Peyer's patch (tissue), 4 donors: ENCODE measurements at places on chromosomes 6 and 20.

- DNase-seq: no peak
Measured at GRCh38 chr20:32796981-32797451, 22.7 kb upstream of the MAPRE1 start.

- DNase-seq: no peak
Measured at GRCh38 chr6:158142789-158143188, 25.3 kb downstream of the SERAC1 start.

GRCh38 chr6:13827032-13827431, 12.7 kb upstream of the MCUR1 start:
- DNase-seq: no peak

DNA sequence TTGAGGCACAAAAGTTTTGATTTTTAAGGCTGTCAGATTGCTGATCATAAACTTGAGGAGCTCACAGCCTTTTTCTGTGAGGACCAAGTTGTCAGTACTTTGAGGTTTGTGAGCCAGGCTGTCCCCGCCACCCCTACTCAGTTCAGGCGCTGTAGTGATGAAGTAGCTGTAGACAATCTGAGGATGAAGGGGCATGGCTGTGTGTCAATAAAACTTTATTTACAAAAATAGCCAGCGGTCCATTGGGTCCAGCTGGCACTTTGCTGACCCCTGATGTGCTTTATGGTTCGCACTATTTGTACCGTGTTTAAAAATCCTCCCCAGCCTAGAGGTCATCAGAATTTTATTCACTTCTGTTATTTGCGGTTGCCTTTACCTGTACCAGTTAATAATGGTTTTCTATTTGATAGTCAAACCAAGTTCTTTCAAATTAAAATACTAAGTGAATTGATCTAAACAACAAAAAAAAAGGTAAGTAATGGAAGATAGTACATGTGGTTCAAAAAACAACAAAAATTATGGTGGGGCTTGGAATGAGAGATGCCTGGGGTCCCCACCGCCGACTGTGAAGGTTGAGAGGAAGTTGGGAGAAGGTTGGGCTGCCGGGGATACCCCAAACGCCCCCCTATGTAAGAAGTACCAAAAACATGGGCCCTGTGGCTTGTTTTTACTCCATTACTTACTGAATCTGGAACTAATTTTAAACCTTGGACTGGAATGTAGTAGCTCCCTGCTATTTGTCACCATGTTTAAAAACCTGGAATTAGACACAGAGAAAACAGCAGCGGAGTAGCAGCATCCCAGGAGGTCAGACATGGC, 123.6 kb downstream of the SYCP2 start:
- no peak for DNase-seq

GRCh38 chr6:141211845-141212244, 920.9 kb upstream of the GJE1 start:
- no peak for DNase-seq

GRCh38 chr6:109165392-109165974, 70.2 kb downstream of the CEP57L1 start:
- DNase-seq: peak; percentile 50

DNA sequence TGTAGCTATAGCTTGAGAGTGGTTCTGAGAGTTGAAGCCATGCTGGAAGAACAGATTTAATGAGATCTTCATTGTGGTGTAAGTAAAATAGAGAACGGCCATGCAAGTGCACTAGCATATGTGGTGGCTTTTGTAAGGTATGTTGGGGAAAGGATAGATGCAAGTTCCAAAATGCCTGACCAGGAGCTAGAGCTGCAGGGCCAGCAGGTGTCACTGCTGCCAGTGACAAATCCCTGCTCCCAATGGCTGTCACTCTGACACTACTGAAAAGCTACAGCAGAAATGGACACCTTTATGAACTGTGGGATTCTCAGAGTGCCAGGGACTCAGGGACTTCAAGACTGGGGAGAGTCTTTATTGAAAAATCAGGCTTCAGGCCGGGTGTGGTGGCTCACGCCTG, 23.1 kb upstream of the VIP start:
- no peak for DNase-seq

DNA sequence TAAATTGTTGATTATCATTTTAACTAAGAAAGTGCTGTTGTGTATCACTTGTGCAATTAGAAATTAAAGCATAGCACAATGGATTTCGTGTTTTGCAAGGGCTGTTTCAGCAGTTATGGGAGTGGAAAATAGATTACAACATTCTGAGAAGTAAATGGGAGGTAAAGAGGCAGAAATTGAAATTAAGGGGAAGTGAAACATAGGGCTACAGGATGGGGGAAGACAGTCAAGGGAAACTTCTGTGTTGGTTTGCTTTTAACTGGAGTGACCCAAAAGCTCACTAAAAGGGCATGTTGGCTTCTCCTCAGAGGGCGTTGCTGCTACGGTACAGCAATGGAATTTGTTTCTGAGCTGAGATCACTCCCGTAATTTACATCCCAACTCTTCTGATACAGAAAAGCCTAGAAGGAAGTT, 147.5 kb downstream of the BCAS1 start:
- DNase-seq: no peak

- no peak for DNase-seq
Measured at GRCh38 chr6:75282706-75283105, 1.9 kb downstream of the TMEM30A start.

- no peak for DNase-seq
Measured at GRCh38 chr6:136927292-136927691, 5.2 kb downstream of the SLC35D3 start.

- DNase-seq: no peak
Measured at GRCh38 chr6:72863131-72863530, 241.3 kb downstream of the KCNQ5 start.

DNA sequence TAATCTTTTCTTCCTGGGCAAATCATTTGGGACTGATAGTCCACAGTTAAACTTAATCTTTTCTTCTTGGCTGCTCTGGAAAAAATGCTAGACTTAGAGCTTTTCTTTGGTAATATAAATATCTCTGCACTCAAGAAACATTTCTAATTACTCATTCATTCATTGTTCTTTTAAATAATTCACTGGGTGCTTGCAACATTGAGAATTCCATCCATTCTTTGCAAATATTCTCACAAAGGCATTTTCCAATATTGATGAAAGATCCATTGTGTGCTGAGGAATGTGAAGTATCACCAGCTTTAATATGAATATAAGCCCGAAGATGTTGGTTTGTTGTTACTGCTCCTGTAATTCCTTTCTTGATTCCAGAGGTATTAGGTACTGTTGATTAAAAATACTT, 38.4 kb downstream of the AKAP7 start:
- DNase-seq: no peak

GRCh38 chr6:116218172-116218633, 35.7 kb downstream of the TSPYL4 start:
- no peak for DNase-seq

DNA sequence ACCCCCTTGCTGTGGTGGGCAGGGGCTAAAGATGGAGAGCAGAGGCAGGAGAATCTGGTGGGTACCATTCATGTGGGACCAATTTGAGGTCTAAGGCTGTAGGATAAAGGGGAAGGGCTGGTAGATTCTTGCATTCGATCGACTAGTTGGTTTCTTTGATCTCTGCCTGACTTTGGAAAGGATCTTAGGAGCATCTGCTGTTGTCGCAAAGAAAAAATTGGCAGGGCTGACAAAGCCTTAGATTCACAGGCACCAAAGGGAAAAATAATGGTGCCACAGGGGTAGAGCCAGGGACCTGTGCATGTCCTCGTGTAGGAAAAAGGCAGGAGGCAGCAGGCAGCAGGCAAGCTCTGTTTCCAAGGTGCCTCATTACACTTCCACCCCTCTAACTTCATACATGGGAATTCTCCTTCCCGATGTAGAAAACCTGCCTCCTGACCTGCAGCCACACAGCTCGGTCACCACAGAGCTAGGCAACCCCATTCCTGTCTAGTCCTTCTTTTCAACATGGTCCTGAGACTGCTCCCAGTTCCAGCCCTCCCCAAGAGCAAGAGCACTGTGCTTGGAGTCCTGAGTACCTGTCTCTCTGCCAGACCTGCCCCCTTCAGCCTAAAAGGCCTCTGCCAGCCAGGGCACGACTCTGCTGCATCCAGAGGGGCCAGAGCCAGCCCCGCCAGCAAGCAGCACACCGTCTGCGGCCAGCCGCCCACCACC, 71.9 kb downstream of the FGD2 start:
- no peak for DNase-seq

DNA sequence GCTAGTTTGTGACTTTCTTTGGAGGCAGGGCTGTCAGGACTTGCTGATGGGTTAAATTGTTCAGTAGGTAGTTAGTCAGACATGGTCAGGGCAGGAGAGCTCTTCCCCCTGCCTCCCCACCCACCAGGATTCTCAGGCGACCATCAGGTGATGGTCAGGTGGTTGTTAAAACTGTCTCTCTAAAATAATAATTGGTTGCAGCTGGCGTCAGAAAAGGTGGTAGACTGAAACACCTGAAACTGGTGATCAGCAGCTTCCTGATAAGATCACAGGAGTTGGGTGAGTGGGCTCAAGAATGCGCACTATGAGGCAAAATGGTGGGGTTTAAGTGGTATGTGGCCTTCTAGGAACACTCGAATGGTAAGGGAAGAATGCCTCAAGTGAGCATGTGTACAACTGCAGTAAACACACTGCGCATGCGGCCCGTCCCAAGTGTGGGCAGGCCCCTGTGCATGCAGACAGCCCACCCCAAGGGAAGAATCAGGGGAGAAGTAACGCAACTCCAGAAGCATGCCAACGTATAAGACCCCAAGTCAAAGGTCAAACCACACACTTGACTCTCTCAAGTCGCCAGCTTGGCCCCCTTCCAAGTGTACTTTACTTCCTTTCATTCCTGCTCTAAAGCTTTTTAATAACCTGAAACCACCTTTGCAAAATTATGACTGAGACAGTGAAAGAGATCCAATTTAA, 7.9 kb upstream of the BLCAP start:
- no peak for DNase-seq

DNA sequence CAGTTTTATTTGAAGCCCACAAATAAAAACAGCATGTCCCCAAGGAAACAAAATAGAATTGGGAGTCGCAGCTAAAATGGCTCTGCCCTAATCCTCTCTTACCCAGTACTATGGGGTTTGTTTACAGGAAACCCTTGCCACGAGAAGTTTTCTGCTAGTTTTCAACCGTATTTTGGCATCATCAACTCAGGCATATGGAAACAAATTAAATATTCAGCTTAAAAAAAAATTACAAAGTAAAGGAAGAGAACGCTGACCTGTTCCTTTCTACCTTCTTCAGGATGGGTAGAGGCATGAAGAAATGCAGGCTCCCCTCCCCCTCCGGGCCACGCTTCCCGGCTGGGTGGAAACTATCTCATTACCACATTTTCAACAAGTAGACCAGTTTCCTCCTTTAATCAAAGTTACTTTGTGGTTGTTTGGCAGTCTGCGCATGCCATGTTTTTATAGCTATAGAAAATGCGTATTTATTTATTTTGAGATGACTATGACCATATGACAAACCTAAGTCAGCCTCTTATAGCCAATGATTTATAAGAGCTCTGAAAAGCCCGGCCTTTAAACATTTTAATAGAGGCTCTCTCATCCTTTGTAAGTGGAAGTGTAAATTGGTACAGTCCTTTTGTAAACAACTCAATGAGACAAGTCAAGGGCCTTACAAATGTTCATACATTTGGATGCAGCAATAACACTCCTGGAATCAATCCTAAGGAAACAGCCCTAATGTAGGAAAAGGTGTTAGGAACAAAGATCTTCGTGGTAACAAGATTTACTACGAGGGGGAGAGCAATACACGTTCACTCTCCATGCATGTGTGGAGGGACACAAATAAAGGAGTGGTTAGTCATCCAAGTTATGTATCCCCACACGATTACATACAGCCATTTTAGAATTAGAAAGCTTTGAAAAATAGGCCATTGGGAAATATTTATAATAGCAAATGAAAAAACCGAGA, 16.1 kb upstream of the ZNF217 start:
- peak; percentile 80 for DNase-seq

DNA sequence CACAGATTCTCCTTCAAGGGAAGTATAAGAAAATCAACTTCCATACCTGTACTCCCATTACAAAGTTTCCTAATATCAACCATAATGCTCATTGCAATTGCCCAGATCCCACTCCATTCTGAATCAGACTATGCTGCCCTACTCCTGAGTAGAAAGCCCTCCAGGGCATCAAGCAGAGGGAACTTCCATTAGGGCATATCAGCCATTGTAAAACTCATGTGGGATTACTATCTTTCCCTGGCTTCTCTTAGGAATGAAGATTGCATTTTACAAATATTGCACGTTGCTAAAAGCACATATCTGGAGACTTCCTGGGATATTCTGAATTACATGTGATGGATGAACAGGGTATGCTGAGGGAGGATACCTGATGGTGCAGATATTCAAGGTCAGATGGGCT, 263.2 kb downstream of the FOXA2 start:
- no peak for DNase-seq

DNA sequence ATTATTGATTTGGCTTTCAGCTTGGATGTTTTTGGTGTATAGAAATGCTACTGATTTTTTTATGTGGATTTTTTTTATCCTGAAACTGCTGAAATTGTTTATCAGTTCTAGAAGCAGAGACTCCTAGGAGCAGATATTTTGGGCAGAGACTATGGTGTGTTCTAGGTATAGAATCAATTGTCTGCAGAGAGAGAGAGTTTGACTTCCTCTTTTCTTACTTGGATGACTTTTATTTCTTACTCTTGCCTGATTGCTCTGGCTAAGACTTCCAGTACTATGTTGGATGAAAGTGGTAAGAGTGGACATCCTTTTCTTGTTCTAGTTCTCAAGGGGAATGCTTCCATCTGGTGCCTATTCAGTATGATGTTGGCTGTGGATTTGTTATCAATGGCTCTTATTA, 370.6 kb downstream of the PHF3 start:
- no peak for DNase-seq

GRCh38 chr6:49555951-49556350, 5.5 kb downstream of the C6orf141 start:
- DNase-seq: no peak

DNA sequence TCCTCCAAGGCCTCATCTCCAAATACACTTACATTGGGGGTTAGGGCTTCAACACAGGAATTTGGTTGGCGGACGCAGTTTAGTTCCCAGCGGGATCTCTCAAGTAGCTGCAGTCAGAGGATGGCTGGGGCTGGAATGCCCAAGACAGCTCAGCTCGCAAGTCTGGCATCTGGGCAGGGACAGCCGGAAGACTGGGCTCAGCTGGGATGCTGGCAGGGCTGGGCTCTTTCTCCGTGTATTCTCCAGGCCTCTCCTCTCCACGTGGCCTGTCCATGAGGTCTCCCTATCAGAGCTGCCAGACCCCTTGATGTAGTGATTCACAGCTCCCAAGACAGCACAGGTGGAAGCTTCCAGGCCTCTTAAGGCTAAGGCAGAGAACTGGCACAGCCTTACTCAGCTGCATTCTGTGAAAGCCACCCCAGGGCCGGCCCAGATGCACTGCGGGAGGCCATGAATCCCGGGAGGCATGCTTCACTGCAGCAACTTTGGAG, 5.0 kb downstream of the FGD2 start:
- DNase-seq: no peak

GRCh38 chr6:27889628-27890444, 22.4 kb downstream of the OR2B2 start:
- DNase-seq: no peak
